ENCODE measurements at places on chromosomes 2 and 18. TPM values are rescaled to one million over a fixed set of nuclear protein-coding genes. Genes with fewer than 3 reads are reported as not detected.

DNA sequence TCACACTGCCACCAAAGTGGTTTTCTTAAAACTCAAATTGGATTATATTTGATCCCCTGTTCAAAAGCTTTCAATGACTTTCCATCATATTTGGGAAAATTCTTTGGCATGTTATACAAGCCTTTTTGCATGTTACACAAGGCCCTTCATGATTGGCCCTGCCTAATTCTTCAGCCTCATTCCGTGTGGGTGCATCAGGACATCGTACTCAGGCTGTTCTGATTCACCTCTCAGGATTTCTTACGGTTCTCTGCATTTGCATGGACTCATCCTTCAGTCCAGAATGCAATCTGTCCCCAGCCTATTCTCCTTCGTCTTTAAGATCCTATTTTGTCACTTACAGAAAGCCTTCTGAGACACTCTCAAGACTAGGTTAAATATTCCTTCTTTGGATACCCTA is 107.8 kb downstream of the LYPD1 start:
- H3K4me3 ChIP-seq = no peak overlapping the region
- peak; percentile 34 for DNase-seq
- no peaks in the 10 kb centered on the region for H3K4me1 ChIP-seq

DNA sequence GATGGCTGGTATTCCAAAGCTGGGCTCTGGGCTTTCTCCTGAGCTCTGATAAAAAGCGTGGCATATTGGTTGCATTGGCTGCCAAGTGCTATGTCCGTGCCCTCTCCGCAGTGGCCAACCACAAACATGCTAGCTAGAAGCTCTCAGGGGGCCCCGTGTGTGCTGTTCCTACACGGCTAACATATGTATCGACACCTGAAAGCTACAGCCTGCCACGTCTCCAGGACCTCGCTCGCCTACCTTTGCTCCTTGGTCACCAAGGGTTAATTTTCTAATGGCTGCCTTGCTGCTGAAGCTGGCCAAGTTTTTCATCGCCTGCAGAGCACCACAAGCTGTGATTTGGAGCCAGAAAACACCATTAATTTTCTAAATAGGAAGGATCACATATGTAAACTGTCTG is 888.4 kb downstream of the BCL11A start:
- no peak for DNase-seq
- no peaks in the 10 kb centered on the region for H3K4me1 ChIP-seq
- no peaks in the 10 kb centered on the region for H3K27me3 ChIP-seq
- no peaks in the 10 kb centered on the region for H3K36me3 ChIP-seq
- no peak overlapping the region for H3K4me3 ChIP-seq
- H3K27ac ChIP-seq = no peak overlapping the region

- no peak overlapping the region for H3K4me3 ChIP-seq
- H3K27ac ChIP-seq = no peak overlapping the region
- H3K4me1 ChIP-seq = no peaks in the 10 kb centered on the region
- H3K36me3 ChIP-seq = no peaks in the 10 kb centered on the region
- H3K27me3 ChIP-seq = no peaks in the 10 kb centered on the region
Observed at GRCh38 chr18:73119574-73119973, 251.8 kb upstream of the NETO1 start.

DNA sequence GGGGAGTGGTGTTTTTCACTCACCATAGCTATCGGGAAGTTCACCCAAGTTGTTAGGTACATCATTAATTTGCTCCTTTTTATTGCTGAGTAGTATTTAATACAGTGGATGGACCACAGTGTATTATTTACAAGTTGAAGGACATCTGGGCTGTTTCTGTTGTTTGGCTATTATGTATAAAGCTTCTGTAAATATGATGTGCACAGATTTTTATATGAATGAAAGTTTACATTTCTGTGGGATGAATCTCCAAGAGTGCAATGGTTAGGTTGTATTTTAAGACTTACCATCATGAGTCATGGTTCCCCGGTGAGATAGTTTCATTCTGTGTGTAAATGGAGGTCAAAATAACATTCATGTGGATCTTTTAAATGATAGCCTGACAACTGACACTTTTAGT is 337.4 kb downstream of the PTPRM start:
- H3K36me3 ChIP-seq = no peaks in the 10 kb centered on the region
- no peak overlapping the region for H3K4me3 ChIP-seq
- H3K27ac ChIP-seq = no peak overlapping the region
- H3K4me1 ChIP-seq = peaks cover 6% of the 10 kb centered on the region
- peak; percentile 84 for DNase-seq
- no peaks in the 10 kb centered on the region for H3K27me3 ChIP-seq

GRCh38 chr2:21423854-21424253 is 300.1 kb downstream of the TDRD15 start:
- no peak overlapping the region for H3K27ac ChIP-seq
- H3K4me3 ChIP-seq = no peak overlapping the region
- no peaks in the 10 kb centered on the region for H3K36me3 ChIP-seq
- peaks cover 3% of the 10 kb centered on the region for H3K4me1 ChIP-seq
- no peaks in the 10 kb centered on the region for H3K27me3 ChIP-seq

PKDCC gene
- 63.9 TPM for total RNA-seq

GRCh38 chr2:12303181-12304030 is 413.3 kb upstream of the TRIB2 start:
- H3K36me3 ChIP-seq = no peaks in the 10 kb centered on the region
- H3K27me3 ChIP-seq = no peaks in the 10 kb centered on the region
- H3K27ac ChIP-seq = peak overlapping the region; percentile 22

- no peak overlapping the region for H3K4me3 ChIP-seq
- H3K27me3 ChIP-seq = no peaks in the 10 kb centered on the region
- H3K4me1 ChIP-seq = no peaks in the 10 kb centered on the region
- no peak overlapping the region for H3K27ac ChIP-seq
- no peaks in the 10 kb centered on the region for H3K36me3 ChIP-seq
Observed at GRCh38 chr2:79369127-79369526, 143.7 kb upstream of the CTNNA2 start.

DLGAP1 gene
- total RNA-seq = 0.51 TPM

AQP12B gene
- not detected for total RNA-seq

DNA sequence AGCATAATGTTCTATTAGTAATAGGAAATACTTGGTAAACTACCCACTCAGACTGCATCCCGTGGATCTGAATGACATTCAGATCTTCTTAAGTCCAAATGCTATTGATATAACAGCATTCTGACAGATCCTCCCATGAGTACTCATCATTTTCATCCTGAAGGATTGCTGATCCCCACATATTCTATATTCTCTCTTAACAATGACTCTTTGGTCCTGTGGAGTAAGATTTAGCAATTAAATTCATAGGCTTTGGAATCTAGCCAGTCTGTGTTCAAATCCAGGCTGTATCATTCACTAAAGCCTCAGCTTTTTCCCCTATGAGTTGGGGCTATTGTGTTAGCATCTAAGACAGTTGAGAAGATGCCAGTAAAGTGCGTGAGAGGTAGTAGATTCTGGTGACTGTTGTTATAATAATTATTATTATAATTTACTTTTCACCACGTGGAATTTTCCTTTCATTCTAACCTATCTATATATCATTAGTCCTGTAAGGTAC is 591.3 kb upstream of the SYT4 start:
- no peaks in the 10 kb centered on the region for H3K27me3 ChIP-seq
- no peak for DNase-seq
- no peak overlapping the region for H3K4me3 ChIP-seq
- H3K27ac ChIP-seq = no peak overlapping the region
- no peaks in the 10 kb centered on the region for H3K4me1 ChIP-seq

GKN1 gene
- total RNA-seq = not detected

DNA sequence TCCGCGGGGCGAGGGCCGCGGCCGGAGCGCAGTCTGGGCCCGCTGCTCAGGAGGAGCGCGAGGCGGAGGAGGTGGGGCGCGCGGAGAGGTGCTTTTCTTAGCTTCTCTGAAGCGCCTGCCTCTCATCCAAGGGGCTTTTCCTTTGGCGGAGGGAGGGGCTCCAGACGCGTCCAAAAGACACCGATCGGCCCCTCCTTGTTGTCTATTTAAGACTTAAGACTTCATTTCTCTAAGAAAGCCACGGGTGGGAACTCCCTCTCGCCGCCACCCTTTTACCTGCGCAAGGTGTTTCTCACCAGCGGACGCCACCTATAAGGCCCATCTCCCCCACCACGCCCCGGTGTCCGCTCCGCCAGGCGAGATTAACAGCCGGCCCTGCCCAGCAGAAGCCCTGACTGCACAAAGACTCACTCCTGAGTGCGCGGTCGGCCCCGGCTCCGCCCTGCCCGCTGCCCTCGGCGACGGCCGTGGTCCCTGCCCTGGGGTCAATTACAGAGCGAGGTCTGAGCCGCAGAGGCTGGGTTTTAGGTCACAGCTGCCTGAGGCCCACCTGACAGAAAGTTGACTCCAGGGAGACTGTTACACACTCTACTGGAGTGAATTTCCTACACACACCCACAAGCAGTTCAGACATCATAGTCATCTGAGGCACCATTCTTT is at the start of gene DSC2:
Gene DSC2, minus strand, starts transcription at position 397 of the 660 bp plus-strand sequence. CDS start 450 bp downstream, outside the sequence.
- H3K4me3 ChIP-seq = no peak within 1 kb of the TSS
- H3K4me1 ChIP-seq = no peaks in the 10 kb centered on the region
- H3K27ac ChIP-seq = no peak within 1 kb of the TSS
- H3K36me3 ChIP-seq = no peaks in the 10 kb centered on the region
- peak; percentile 11 for DNase-seq
- no peaks in the 10 kb centered on the region for H3K27me3 ChIP-seq

DNA sequence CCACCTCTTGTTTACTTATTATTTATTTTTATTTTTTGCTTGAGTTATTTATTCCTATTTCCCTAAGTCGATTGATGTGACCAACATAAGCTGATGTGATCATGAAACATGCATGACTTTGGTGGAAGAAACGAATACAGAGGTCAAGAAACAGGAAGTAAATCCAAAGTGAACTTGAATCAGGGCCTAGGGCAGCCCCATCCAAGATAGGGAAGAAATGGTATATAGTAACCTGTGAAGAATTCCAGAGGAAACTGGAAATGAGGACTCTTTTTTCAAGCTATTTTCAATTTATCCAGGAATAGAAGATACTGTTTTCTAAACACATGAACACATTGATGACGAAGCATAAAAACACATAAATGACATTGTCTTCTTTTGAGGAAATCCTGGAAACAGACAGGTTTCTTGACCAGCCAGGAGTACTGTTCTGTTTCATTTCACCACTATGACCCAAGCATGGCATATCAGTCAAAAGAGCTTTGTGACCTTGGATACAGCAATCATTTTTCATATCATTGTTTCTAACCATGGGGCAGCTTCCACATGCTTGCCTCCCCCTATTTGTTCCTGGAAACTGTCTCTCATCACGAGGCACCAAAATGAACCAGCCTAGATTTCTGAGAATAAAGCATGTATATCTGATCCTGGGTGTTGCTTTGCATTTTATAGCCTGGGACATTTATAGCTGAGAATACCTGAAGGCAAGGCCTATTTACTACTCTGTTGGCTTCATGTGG is 9.1 kb upstream of the LCLAT1 start:
- no peaks in the 10 kb centered on the region for H3K36me3 ChIP-seq
- no peak for DNase-seq
- H3K4me1 ChIP-seq = no peaks in the 10 kb centered on the region

DNA sequence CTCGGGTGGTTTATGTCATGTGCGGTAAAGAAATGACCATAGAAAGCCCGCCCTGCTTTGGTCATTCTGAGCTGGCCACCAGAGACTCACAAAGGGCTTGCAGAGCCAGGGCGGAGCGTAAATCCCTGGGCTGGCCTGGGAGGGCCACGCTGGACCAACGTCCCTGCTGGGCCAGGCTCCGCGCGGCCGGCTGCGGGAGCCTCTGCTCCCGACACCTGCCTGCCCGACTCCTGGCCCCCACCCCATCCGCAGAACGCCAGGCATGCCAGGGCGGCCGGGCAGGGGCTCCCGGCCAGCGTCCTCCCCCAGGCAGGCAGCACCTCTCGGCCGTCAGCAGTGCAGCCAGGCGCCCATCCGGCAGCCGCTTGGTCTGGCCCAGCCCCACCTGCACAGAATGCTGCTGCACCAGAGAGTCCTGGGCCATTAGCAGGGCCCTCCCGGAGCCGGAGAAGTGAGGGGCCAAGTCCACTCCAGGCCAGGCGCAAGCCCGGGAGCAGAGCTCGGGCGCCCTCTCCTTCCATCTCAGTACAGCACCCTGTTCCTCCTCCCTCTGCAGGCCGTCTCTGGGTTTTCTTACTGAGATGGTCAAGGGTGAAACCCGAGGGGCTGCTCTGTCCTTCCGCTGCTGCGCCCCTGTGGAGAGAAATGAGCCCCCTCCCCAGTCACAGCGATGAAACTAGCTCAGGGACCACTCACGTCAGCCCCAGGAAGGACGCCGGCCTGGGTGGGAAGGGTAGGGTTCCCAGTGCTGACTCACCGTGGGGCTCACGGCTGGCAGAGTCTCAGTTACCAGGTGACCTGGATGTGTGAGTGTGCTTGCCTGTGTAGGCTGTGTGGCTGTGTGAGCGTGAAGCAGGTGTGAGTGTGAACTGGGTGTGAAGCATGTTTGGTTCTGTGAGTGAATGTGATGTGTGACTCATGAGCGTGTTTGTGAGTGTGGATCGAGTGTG is 83.3 kb downstream of the PTGR3 start:
- peak; percentile 15 for DNase-seq
- H3K4me3 ChIP-seq = no peak overlapping the region
- H3K27me3 ChIP-seq = no peaks in the 10 kb centered on the region
- no peaks in the 10 kb centered on the region for H3K36me3 ChIP-seq

GRCh38 chr18:55515941-55516710 is 71.9 kb downstream of the TCF4 start:
- H3K27me3 ChIP-seq = no peaks in the 10 kb centered on the region
- no peaks in the 10 kb centered on the region for H3K4me1 ChIP-seq
- no peak overlapping the region for H3K4me3 ChIP-seq
- peak; percentile 96 for DNase-seq
- H3K27ac ChIP-seq = no peak overlapping the region
- no peaks in the 10 kb centered on the region for H3K36me3 ChIP-seq

- no peaks in the 10 kb centered on the region for H3K36me3 ChIP-seq
- DNase-seq = peak; percentile 77
- H3K27me3 ChIP-seq = no peaks in the 10 kb centered on the region
- no peak overlapping the region for H3K27ac ChIP-seq
- no peak overlapping the region for H3K4me3 ChIP-seq
- peaks cover 17% of the 10 kb centered on the region for H3K4me1 ChIP-seq
Observed at GRCh38 chr18:58785171-58785805, 79.4 kb upstream of the ZNF532 start.

KCNIP3 gene
- total RNA-seq = 1.7 TPM

- H3K36me3 ChIP-seq = no peaks in the 10 kb centered on the region
- no peak for DNase-seq
- H3K4me1 ChIP-seq = no peaks in the 10 kb centered on the region
- H3K27ac ChIP-seq = no peak overlapping the region
Observed at GRCh38 chr2:72682061-72682460, 143.8 kb downstream of the EXOC6B start.

GRCh38 chr18:12595571-12596255 is 62.2 kb downstream of the SPIRE1 start:
- peaks cover 18% of the 10 kb centered on the region for H3K4me1 ChIP-seq
- no peaks in the 10 kb centered on the region for H3K27me3 ChIP-seq
- H3K36me3 ChIP-seq = no peaks in the 10 kb centered on the region
- H3K4me3 ChIP-seq = no peak overlapping the region
- no peak overlapping the region for H3K27ac ChIP-seq
- no peak for DNase-seq

ERBB4 gene
- total RNA-seq = 0.17 TPM

GRCh38 chr2:180472133-180472532 is 465.0 kb upstream of the CWC22 start:
- no peaks in the 10 kb centered on the region for H3K36me3 ChIP-seq
- DNase-seq = no peak
- no peaks in the 10 kb centered on the region for H3K4me1 ChIP-seq
- H3K27ac ChIP-seq = no peak overlapping the region

C1QL2 gene
- not detected for total RNA-seq

All from fibroblast of lung (primary cell).